Epithelial cell of proximal tubule (primary cell): ENCODE measurements at places on chromosomes 3 and 15.

GRCh38 chr15:81858586-81858985 is 187.2 kb downstream of the MEX3B start:
- no peak for DNase-seq

DNA sequence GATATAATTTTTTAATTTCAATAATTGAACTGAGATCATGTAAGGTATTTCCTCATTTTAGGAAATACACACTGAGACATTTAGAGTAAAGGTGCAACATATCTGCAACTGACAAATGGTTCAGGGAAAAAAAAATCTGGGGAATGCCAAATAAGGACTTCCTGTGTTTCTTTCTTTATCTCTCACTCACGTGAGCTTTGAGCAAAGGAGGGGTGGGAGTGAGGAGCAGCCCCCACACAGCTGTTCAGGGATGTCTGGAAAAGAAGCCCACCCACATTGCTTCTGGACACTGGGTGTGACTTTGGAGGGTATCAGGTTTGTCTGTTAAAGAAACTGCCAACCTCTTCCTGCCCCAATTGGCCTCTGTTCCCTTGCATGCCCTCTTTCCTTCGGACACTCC is 5.6 kb upstream of the TP63 start:
- no peak for DNase-seq

DNA sequence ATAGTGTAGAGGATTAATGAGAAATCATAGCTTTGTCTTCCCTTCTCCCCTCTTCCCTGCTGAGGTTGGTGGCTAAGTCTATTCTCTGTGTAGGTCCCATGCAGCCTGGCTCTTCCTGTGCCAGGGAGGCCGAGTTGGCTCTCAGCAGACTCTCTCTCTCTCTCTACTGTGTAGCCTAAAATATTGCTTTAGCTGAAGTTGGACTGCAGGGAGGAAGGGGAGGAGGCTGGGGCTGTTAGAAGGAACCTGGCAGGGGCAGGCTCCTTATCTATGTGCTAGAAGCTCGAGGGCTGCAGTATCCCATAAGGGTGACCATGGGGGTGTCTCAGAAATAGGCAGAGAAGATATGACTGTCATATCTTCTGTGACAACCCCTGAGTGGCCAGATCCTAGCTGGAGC is 160.8 kb downstream of the EPHB1 start:
- DNase-seq = no peak

DNA sequence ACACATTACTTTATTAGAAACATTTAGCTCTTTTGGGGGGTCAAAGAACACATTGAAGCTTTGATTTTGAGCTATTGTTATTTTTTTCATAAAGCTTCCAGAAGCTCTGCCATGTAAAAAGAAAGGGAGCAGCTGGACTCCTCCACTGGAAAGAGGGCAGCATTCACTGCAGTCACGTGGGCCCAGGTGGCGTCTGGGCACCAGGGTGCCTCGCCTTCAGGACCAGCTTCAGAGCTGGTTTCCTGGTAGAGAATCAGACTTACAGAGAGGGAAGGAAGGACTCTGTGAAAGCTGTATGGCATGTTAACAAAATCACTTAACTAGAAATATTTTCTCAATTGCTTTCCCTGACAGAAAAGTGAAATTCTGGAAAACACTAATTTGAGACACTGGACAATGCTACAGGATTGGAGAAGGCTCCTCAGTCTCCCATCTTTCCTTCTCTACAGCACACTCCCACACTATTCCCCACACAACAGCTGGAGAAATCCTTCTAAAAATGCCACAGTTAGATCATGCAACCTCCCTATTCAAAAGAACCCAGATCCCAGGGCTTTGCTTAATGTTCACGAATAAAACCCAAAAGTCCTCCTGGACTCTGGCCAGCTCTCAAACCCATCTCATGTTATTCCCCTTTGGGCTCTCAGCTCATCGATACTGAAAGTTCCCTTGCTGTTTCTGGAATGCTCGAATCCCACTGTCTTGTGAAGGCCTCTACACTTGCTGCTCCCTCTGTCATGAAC is 83.2 kb downstream of the NFKBIZ start:
- no peak for DNase-seq

DNA sequence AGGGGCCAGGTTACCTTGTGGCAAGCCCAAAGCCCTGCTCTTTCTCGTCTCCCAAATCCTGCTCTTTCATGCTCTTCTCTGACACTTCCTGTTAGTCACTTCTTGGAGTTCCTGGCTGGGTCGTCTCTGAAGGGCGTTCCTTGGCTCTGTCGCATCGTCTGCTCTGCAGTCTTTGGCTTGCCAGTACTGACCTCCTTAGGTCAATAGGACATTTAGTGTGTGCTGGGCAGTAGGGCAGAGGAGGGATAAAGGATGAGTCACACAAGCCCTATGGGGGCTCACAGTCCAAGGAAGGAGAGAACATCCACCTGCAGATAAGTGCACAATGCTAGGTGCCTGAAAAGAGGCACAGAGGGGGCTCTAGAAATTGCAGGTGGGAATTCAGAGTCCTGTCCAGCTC is 87.5 kb downstream of the FAM43A start:
- no peak for DNase-seq

- DNase-seq = peak; percentile 22
Measured at GRCh38 chr3:70811880-70812279, 499.4 kb upstream of the MDFIC2 start.

GRCh38 chr15:51129535-51130188 is 35.0 kb upstream of the TNFAIP8L3 start:
- no peak for DNase-seq

GRCh38 chr15:68149059-68149458 is 56.1 kb downstream of the CALML4 start:
- no peak for DNase-seq

- peak; percentile 38 for DNase-seq
Measured at GRCh38 chr3:153927107-153927506, 194.1 kb upstream of the ARHGEF26 start.

DNA sequence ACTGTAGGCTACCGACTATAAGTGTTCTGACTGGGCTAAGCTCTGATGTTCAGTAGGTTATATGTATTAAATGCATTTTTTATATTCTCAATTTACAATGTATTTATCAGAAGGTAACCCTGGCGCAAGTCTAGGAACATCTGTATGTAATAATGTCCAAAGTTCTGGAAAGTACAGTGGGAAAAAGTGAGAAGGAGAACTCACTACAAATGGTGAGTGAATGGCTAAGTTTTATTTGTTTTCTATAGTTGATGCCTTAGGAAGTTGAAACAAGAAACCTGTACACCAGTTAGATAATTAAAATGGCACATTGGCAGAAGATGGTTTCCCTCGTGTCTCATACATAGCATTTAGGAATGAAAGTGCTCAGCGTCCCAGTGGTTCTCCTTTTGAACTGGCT is 333.4 kb upstream of the THRB start:
- no peak for DNase-seq

- no peak for DNase-seq
Measured at GRCh38 chr3:18890449-18890848, 257.9 kb upstream of the KCNH8 start.

DNA sequence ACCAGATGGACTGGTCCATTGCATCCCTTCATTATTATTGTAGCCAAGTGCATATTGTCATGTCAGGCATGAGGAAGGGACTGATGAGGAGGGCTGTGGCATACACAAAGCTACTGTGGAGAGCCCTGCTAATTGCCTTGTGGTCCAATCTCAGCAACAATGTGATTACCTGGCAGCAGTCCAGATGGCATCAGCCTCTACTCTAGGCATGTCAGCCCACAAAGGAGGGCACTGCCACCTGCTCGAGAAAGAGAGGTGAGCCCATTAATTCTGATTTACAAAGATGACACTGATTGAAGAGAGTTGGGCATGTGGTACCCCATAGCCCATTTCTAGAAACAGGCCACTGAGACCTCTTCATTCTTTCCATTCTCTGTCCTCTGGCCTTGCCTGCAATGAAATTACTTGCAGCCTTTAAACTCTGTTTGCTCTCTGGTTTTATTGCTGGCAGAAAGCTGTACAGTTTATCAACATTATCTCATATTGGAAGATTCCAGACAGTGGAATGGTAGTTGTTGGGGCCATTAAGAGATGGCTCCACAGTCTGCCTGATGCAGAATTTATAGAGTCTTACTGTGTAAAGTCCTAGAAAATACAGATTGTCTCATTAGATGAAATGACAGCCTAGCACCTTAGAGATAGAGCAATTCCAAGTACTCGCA is 307.7 kb downstream of the ARPP21 start:
- DNase-seq = no peak

DNA sequence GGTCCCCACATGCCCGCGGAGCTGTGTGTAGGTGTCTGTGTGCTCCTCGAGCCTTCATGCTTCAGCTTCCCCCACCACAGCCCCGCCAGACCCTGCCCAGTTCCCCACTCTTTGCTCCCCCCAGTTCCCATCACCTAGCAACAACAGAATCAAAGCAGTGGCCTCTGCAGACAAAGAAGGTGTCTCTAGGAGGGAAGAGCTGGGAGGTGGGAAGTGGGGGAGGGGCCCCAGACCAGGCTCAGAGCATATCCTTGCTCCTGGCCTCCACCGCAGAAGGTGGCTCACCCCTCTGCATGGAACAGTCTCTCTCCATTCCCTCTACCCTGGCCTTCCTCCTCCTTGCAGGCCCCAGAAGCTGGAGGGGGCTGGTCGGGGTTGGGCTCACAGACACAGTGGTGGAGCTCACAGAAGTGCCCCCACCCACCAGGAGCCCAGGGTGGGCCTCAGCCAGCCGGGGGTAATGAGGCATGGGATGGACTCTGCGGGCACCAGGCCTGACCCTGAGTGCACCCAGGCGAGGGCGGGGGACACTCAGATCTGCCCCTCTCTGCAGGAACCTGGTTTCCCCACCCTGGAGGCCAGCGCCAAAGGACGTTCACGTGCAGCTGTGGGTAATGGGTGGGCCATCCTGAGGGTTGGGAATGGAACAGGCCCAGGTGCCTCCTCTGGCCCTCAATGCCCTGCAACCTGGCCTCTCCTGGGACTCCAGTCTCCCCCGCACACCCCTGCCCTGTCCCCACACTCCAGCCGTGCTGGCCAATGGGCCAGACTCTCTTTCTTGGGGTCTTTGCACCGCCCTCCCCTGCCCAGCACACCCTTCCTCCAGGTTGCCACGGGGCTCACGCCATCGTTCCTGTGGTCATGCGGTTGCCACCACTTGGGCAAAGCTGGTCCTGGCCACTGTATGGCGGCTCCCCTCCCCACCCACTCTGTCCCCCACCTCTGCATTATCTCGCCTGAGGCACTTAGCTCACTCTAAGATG is 53.4 kb downstream of the TPRA1 start:
- DNase-seq = no peak

- no peak for DNase-seq
Measured at GRCh38 chr3:99023590-99024192, 122.2 kb upstream of the DCBLD2 start.

GRCh38 chr3:162865466-162865865 is 1368.9 kb downstream of the OTOL1 start:
- no peak for DNase-seq

GRCh38 chr3:134527037-134527436 is 41.2 kb downstream of the CEP63 start:
- no peak for DNase-seq

DNA sequence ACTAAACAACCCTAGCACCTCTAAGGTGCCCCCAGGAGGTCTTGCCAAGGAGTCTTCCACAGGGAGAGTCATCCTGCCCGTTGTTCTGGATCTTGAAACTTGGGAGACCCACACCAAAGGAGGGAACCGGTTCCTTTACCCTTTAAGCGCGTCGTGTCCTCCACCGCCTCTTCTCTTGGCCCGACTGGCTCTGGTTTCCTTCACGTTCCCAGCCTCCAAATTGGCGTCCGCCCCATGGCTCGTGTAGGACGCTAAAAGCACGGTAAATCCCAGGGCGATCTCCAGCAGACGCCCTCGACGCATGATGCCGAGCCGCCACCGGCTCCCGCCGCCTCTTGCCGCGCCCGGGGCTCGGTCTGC is 1.1 kb downstream of the FBN1 start:
- no peak for DNase-seq

DNA sequence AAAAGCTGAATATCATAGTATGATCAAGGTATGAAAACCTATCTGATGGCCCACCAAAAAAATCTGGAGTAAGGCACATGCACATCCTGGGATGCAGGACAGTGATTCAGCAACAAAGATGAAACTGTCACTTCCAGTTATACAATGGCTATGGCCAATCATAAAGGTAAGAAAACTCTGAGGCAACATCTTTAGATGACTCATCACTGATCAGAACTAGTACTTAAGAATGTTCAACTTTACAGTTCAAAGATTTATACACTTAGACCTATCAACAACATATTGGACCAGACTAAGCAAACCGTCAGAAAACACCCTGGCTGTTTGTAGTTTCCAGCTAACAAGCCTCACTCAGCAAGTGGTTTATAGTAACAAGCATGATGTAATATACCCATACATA is 21.3 kb upstream of the PLCH1 start:
- peak; percentile 53 for DNase-seq

GRCh38 chr3:102230057-102230456 is 204.8 kb upstream of the ZPLD1 start:
- DNase-seq = no peak

DNA sequence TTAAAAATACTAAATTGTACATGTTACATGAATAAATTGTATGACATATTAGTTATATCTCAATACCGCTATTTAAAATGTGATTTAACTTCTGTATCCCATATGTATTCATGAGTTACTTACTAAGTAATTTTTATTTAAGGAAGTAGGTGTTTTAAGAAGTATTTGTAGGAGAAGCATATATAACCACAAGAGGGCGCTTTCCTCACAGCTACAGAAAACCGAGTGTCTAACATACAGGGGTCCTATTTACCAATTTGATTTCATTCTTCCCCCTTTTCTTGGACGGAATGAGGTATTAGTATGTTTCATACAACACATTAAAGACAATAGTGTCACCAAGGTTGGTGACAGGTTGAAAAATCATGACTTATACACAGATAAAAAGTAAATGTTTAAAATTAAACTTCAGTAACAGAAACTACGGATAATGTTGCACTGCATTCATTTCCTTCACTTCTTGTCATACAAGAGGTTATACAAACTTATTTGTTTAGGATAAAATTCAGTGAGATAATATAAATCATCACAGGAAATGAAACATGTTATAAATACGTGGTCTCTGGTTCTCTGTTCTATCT is 253.6 kb downstream of the MAGI1 start:
- DNase-seq = peak; percentile 26

DNA sequence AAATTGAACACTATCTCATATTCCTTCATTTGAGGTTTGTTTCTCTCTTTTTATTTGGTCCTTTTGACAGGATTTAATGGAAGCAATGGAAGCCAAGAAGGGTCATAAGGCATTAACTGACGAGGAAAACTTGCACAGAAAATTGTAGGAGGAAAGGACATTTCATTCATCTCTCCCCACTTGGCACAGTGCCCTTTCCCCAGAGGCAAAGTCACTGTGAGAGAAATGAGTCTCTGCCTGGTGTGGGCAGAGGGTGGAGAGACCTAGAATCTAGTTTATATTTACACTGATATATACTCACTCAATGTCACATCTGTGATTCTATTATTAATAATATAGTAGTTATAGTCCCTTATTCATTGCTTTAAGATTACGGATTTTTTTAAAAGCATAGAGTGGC is 324.6 kb upstream of the IL12A start:
- DNase-seq = no peak
